HS-27A (cell line): ENCODE measurements at places on chromosomes 4 and X.

DNA sequence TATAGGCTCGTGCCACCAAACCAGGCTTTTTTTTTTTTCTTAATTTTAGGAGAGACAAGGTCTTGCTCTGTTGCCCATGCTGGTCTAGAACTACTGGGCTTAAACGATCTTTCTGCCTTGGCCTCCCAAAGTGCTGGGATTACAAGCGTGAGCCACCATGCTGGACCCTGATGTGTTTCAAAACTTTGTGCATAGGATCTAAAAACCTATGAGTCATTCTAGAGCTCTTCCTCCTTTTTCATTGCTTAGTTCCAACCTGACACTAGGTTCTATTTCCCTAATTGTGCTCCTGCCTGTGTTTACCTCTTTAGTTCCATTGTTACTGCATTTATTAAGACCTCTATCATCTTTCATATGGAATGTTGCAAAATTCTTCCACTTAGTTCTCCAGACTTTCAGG lies 57.3 kb downstream of the HPGD start:
- no peak for DNase-seq

DNA sequence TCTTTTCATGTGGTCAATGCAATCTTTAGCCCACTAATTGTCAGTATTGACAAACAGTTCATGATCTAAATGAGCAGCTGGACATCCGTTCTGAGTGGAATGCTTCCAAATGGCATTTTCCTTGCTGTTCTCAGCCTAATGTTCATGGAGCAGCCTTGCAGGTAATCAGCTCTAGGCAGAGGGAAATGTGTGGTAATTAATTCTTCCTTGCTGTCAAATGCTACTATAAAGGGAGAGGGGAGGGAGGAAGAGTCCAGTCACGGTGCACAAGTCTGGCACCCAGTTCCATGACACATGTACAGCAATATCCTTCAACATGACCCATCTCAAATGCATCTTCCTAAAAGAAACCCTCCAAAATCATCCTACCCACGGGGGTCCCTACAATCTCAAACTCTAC lies 88.5 kb downstream of the LDB2 start:
- no peak for DNase-seq

- no peak for DNase-seq
Measured at GRCh38 chrX:71228063-71228642, 5.1 kb downstream of the GJB1 start.

- DNase-seq, result no peak
Measured at GRCh38 chrX:11130136-11130535, 19.0 kb downstream of the HCCS start.

- no peak for DNase-seq
Measured at GRCh38 chrX:84156821-84157220, 31.2 kb downstream of the RPS6KA6 start.

DNA sequence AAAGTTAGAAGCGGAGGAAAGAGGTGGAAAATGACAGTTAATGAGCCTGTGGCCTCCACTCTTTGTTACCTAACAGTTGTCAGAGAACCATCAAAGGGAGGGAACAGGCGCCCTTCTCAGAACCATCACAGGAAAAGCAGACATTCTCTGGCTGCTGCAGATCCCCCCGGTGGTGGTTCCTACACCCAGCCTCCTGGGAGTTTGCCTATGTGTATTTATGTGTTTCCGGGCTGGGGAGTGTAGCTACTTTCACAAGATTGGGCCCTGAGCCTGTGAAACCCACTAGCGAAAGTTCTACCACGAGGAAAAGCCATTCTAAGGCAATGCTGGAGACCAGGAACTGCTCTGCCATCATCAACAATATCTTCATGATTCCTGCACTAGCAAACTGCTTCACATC lies 52.7 kb upstream of the BCOR start:
- no peak for DNase-seq

GRCh38 chr4:66972087-66972486 lies 573.2 kb downstream of the CENPC start:
- no peak for DNase-seq

DNA sequence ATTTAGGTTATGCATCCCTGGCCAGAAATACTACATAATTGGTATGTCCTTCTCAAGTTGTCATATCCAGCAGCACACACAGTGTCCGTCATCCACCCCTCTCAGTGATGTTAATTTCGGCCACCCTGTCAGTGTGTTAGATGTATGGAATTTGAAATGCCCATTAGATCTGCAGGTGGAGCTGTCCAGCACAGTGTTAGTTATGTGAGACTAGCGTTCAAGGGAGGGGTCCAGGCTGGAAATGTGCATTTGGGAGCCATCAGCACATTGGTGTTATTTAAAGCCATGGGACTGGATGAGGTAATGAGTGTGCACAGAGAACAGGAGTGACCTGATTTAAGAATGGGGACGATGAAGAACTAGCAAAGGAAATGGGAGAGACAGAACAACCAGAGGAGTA lies 22.4 kb downstream of the ANAPC4 start:
- no peak for DNase-seq

GRCh38 chr4:177033632-177034031 lies 240.9 kb upstream of the VEGFC start:
- DNase-seq, result no peak

DNA sequence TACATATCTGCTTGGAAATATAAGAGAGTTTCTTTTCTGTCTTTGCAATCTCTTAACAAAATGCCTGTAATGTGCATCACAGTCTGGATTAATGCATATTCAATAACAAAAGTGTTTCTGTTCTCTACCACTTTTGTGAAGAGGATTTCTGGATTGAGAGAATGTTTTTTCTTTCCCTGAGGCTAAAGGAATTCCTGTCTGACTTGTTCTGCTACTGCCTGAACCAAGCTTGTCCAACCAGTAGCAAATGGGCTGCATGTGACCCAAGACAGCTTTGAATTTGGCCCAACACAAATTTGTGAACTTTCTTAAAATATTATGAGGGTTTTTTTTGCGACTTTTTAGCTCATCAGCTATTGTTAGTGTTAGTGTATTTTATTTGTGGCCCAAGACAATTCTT lies 1133.9 kb downstream of the SH3BGRL start:
- DNase-seq, result no peak

- DNase-seq, result no peak
Measured at GRCh38 chr4:24895461-24895860, 17.4 kb downstream of the CCDC149 start.

GRCh38 chr4:162126729-162127128 lies 37.1 kb downstream of the FSTL5 start:
- DNase-seq, result no peak

- no peak for DNase-seq
Measured at GRCh38 chr4:80788798-80789197, 241.7 kb upstream of the BMP3 start.

DNA sequence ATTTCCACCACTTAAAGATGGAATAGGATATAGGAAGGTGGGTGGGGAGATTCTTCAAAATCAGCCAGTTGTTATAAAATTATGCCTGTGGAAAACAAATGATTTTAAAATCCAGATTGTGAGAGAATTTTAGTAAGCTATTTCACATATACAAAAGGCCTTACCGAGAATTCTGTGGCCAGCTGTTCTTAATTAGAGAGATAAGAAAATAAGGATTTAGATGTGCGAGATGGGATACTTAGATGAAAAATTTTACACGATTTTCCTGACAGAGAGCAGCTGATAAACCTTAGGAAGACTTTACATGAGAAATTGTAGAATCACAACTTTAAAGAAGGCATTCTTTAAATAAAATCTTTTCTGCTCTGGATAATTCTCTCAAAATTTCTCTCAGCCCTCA lies 94.5 kb upstream of the IQCM start:
- DNase-seq, result no peak

DNA sequence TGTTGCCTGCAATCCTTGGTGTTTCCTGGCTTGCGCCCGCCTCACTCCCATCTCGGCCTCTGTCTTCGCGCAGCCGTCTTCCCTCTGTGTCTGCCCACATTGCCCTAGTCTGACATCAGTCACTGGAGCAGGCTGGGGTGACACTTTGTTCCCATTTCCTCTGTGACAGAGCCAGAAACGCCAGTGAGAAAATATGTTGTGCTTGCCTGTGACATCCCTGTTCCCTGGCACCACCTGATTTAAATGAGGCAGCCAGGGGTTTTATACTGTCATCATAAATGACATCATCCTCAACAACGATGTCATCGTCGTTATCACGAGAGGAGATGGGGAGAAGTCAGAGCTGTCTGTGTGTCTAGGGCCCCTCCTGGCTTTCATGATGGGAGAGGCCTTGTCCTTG lies 29.1 kb downstream of the ZNF185 start:
- no peak for DNase-seq

- DNase-seq, result no peak
Measured at GRCh38 chr4:58809366-58809765, 1699.2 kb upstream of the IGFBP7 start.

DNA sequence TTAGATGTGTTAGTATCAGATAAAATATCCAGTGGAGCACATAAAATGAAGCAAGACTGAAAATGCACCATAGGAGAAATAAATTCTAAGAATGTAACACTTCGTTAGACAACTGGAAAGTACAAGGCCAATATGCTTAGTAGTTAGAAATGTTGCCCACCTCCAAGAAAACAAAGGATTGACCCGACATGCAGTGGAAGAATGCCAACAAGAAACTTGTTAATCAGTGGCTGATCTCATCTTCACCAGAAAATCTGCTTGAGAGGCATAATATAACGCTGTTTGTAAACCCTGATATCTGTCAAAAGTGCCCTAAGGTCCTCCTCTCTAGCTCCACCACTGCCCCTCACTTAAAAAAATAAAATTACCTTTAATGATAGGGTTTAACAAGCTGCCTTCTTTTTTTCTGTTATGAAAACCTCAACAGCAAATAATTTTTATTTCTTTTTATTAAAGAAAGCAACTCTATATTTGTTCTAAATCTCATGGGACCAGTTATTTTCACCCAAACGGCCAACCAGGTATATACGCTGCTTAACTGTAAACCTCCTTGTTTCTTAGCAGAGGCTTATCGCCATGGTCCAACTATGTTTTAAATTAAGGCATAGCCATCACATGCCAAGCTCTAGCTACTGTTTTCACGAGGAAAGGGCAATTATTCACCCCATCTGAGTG lies 1.8 kb downstream of the RASGEF1B start:
- DNase-seq, result no peak
